Fibroblast of lung (primary cell): ENCODE measurements at places on chromosomes 12 and 14. TPM values are rescaled to one million over a fixed set of nuclear protein-coding genes. Genes with fewer than 3 reads are reported as not detected.

Gene GPRC5D
- total RNA-seq, result not detected in 2 replicates

Gene GLT8D2
- 12.6 and 36.3 TPM in 2 replicates for total RNA-seq

Gene SPIC
- total RNA-seq, result not detected in 2 replicates

Gene SIX4
- total RNA-seq, result 9.2 and 18.3 TPM in 2 replicates

Gene KRT2
- not detected in 2 replicates for total RNA-seq

- DNase-seq, result no peak
- no peaks in the 10 kb centered on the region for H3K4me1 ChIP-seq
- no peaks in the 10 kb centered on the region for H3K27me3 ChIP-seq
- H3K27ac ChIP-seq, result no peak overlapping the region
- H3K36me3 ChIP-seq, result no peaks in the 10 kb centered on the region
Measured at GRCh38 chr12:106522708-106523107, 60.1 kb upstream of the RFX4 start.

GRCh38 chr12:27652174-27652763 is 44.0 kb upstream of the REP15 start:
- DNase-seq, result peak; percentile 66
- no peaks in the 10 kb centered on the region for H3K27me3 ChIP-seq
- no peaks in the 10 kb centered on the region for H3K4me1 ChIP-seq
- H3K36me3 ChIP-seq, result peaks cover 2% of the 10 kb centered on the region
- no peak overlapping the region for H3K27ac ChIP-seq

- H3K4me3 ChIP-seq, result no peak overlapping the region
- peaks cover 6% of the 10 kb centered on the region for H3K4me1 ChIP-seq
- no peaks in the 10 kb centered on the region for H3K27me3 ChIP-seq
- no peak overlapping the region for H3K27ac ChIP-seq
- no peak for DNase-seq
Measured at GRCh38 chr14:76784266-76784874, 23.1 kb downstream of the VASH1 start.

DNA sequence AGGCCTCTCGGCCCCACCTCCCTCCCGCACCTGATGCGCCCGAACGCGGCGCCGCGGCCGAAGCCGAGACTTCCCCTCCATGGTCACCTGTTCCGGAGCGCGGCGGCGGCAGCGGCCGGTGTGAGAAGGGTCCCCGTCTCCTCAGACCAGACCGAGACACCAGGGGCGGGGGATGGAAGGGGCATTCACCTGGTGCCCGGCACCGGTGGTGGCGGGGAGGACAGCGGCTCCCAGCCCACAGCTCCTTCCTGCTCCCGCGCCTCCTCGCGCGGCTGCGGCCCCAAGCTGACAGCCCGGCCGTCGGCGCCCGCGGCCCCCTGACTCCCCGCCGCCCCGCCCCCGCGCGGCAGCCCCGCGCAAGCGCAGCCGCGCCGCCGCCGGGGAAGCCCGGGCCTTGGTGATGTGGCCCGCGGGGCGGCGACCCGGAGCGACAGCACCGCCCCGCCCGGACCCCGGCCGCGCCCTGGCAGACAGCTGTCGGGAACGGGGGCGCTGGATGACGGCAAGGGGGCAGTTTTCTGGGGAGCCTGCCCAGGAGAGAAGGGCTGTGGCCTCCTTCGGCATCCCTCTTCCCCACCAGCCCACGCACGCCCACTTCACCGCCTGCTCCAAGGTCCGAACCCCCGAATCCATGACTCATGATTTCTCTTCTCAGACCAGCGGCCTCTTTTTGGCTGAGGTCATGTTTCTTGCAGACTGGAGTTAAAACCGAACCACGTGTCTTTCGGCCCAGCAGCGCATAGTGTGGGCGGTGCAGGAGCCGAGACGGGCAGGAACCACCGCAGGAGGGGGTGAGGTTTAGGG is at the start of gene SLC41A2:
TSS of gene SLC41A2 (minus strand) at position 290 of the 804 bp plus-strand sequence. CDS start 29,763 bp downstream, outside the sequence.
- peak within 1 kb of the TSS; percentile 71 for H3K4me3 ChIP-seq
- DNase-seq, result peak; percentile 92
- no peaks in the 10 kb centered on the region for H3K36me3 ChIP-seq
- peaks cover 13% of the 10 kb centered on the region for H3K4me1 ChIP-seq
- H3K27me3 ChIP-seq, result no peaks in the 10 kb centered on the region

DNA sequence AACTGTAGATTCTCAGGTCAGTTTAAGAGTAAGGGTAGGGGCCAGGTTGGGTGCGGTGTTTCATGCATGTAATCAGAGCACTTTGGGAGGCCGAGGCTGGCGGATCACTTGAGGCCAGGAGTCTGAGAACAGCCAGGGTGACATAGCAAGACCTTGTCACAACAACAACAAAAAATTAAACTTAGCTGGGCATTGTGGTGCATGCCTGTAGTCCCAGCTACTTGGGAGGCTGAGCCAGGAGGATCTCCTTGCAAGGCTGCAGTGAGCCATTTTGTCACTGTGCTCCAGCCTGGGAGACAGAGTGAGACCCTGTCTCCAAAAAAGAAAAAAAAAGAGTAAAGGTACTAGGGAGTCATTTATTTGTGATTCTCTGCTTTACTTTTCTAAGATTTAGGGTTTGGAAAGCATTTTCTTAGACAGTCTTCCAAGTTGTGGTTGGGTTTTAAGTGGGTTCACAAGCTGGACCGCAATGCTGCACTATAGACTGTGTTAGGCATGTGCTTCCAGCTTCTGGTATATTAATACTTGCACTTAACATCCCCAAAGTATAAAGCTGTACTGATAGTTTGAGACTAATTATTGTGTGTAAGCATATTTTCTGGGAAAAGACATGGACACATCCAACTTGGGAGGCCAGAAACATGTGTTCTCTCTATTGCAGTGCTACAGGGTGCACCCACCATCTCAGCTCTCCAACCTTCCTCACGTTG is 49.1 kb upstream of the HECTD1 start:
- H3K27me3 ChIP-seq, result no peaks in the 10 kb centered on the region
- H3K4me1 ChIP-seq, result peaks cover 6% of the 10 kb centered on the region
- H3K4me3 ChIP-seq, result no peak overlapping the region
- no peak overlapping the region for H3K27ac ChIP-seq
- no peak for DNase-seq

GRCh38 chr14:69493791-69494190 is 9.3 kb downstream of the PLEKHD1 start:
- no peak overlapping the region for H3K27ac ChIP-seq
- DNase-seq, result no peak
- no peaks in the 10 kb centered on the region for H3K4me1 ChIP-seq
- H3K27me3 ChIP-seq, result peaks cover 15% of the 10 kb centered on the region
- H3K36me3 ChIP-seq, result no peaks in the 10 kb centered on the region

DNA sequence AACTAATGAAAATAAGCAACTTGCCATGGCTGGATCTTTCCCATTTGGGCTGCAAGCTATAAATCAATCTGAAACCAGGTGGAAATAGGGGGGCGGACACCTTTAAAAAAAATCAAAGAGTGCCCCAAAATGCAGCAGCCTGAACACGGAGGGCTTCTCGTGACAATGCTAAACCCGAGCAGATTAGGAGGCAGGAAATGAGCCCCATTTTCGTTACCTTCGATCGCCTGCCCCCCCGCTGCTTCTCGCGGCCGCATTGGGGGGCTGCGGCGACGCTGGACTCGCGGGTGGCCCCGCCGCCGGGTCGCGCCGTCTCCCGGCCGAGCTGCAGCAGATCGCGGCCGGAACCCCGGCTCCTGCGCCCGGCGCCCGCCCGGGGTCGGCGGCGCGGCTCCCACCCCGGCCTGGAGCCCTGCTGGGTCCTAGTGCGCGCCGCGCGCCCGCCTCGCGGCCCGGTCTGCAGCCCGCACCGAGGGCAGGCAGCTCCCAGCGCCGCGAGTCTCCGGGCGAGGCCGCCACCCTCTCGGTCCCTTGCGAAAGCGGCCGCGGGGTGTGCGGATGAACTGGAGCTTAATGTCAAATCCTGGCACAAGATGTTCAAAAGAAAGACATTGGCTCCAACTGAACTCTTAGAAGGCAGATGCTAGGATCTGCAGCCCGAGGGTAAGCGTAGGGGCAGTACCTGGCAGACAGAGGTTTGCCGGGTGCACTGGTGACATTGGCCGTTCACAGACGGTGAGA is 201.9 kb upstream of the FOXN3 start:
- no peaks in the 10 kb centered on the region for H3K27me3 ChIP-seq
- H3K27ac ChIP-seq, result peak overlapping the region; percentile 84
- H3K4me1 ChIP-seq, result peaks cover 8% of the 10 kb centered on the region
- H3K4me3 ChIP-seq, result peak overlapping the region; percentile 72

GRCh38 chr14:95282354-95282985 is 37.2 kb downstream of the CLMN start:
- H3K4me3 ChIP-seq, result no peak overlapping the region
- DNase-seq, result no peak
- no peaks in the 10 kb centered on the region for H3K4me1 ChIP-seq
- H3K27ac ChIP-seq, result no peak overlapping the region

DNA sequence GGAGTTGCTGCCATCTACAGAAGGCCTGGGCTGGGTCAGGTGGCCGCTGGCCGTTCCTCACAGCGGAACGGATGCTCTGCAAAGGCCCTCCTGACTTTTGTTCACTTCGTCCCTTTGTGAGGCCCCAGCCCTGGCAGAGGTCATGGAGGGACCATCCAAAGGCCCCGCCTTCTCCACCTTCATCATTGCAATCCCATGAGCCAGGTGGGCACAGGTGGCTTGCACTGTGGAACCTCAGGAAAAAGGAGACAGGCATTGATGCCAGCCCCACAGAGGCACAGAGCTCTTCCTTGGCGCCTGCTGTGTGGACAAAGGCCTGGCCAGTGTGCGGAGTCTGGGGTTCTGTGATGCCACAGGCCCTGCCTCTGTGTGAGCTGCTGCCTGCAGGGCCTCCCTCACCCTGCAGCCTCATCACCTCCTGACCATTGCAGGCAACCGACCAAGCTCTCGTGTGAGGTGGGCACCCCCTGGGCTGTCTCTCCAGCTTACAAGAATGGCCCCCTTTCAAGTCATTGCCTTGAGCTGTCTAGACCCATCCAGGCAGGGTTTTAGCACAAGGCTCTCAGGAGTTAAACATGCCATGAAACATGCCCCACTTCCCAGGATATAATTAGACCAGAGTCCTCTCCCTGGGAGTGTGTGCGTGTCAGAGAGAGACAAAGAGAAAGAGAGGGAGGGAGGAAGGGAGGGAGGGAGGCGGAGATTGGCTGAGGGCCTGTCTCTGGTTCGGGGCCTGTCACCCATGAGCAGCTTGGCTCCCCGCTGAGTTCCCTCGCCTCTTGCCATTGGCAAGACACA is 19.3 kb downstream of the NFKBIA start:
- no peaks in the 10 kb centered on the region for H3K27me3 ChIP-seq
- peak; percentile 89 for DNase-seq
- H3K27ac ChIP-seq, result peak overlapping the region; percentile 88
- H3K36me3 ChIP-seq, result no peaks in the 10 kb centered on the region
- H3K4me1 ChIP-seq, result peaks cover 21% of the 10 kb centered on the region
- H3K4me3 ChIP-seq, result no peak overlapping the region

DNA sequence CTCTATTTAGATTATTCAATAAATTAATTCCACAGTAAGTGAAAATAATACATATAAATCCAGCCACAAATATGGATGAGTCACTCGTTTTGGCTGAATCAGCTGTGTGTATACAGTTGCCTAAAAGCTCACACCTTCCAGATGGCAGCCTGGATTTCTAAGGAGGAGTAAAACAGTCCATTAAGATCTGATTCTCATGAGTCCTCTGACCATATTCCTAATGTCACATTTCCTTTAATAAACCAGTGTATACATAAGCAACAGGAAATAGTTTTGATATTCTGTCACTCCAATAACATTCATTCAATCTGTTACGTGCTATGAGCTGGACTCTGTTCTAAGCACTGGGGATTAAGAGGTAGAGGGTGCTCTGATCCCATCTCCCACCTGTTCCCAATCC is 21.8 kb downstream of the MDM1 start:
- peak; percentile 85 for DNase-seq
- H3K27ac ChIP-seq, result peak overlapping the region; percentile 30
- no peak overlapping the region for H3K4me3 ChIP-seq
- peaks cover 4% of the 10 kb centered on the region for H3K36me3 ChIP-seq
- no peaks in the 10 kb centered on the region for H3K27me3 ChIP-seq

DNA sequence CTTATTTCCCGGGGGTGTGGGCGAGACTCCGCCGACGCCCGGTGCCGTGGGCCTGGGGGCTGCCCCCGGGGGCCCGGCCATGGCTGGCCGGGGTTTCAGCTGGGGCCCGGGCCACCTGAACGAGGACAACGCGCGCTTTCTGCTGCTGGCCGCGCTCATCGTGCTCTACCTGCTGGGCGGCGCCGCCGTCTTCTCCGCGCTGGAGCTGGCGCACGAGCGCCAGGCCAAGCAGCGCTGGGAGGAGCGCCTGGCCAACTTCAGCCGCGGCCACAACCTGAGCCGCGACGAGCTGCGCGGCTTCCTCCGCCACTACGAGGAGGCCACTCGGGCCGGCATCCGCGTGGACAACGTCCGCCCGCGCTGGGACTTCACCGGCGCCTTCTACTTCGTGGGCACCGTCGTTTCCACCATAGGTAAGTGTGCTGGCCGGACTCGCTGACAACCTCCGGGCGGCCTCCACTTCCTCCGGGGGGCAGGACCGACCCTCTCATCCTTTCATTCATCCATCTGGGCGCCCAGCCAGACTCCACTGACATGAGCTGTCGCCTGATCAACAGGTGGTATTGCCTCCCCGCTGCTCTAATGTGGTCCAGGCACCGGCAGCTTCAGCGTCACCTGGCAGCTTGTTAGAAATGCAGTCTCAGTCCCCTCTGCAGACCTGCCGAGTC is 467 bp downstream of the KCNK13 start:
- H3K4me3 ChIP-seq, result no peak overlapping the region
- no peak for DNase-seq
- no peaks in the 10 kb centered on the region for H3K4me1 ChIP-seq
- H3K27ac ChIP-seq, result no peak overlapping the region
- H3K27me3 ChIP-seq, result peaks cover 42% of the 10 kb centered on the region

- H3K27ac ChIP-seq, result no peak overlapping the region
- H3K4me1 ChIP-seq, result peaks cover 2% of the 10 kb centered on the region
- DNase-seq, result peak; percentile 62
- no peaks in the 10 kb centered on the region for H3K27me3 ChIP-seq
Measured at GRCh38 chr14:65290830-65291229, 121.7 kb upstream of the FUT8 start.
